Frontal cortex (tissue), 4 donors: ENCODE measurements at places on chromosomes 4 and X. TPM values are rescaled to one million over a fixed set of nuclear protein-coding genes. Genes with fewer than 3 reads are reported as not detected.

DNA sequence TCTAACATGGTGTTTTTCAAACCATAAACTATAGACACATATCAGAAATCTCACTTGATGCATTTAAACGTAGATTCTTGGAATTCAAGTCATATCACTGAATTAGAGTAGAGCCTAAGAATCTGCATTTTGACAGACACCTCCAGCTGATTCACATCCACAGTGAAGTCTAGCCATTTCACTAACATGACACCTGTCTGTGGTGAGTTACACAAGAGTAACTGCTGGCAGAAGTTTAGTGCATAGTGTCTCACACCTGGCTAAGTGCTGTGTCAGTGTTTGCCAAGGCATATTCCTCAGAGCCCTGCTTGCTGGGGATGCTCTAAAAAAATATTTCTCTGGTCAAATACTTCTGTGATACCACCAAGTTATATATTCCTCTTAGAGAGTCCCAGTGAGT, 237.5 kb upstream of the DIAPH2 start:
- DNase-seq = no peak

GRCh38 chrX:72245461-72246089, 6.7 kb upstream of the ERCC6L start:
- peak; percentile 45 for DNase-seq

DNA sequence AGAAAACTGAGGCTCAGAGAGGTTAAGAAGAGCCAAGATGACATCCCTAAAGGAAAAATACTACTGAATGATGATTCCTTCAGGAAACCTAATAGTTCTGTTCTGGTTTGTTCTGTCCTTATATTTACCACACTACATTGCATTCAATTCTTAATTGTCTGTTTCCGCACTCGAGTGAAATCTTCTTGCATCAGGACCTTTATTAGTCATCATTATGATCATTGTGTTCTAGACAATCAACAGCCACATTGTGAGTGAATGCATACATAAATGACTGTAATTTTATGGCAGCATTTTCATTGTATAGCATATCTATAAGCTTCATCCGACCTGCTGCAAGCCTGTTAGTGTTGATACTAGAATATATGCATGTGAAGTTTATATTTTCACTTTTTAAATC, 156.7 kb upstream of the FAM241A start:
- DNase-seq = no peak

DNA sequence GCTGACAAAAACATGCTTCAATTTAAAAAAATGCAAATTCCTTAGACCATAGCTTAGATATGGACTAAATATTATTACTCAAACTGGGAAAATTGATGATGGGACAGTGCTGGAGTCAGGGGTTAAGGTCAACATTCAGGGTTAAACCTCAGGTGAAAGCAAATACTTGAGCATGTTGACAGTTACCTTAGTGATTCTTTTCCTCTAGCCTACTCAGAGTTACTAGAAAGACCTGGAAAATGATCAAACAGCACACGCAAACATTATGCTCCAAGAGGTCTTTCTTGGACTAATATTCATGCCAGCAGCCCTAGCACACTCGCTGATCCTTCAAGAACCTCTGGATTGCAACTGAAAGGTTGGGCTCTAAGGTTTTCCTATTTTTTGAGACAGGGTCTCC, 10.8 kb downstream of the IGFBP7 start:
- no peak for DNase-seq

DNA sequence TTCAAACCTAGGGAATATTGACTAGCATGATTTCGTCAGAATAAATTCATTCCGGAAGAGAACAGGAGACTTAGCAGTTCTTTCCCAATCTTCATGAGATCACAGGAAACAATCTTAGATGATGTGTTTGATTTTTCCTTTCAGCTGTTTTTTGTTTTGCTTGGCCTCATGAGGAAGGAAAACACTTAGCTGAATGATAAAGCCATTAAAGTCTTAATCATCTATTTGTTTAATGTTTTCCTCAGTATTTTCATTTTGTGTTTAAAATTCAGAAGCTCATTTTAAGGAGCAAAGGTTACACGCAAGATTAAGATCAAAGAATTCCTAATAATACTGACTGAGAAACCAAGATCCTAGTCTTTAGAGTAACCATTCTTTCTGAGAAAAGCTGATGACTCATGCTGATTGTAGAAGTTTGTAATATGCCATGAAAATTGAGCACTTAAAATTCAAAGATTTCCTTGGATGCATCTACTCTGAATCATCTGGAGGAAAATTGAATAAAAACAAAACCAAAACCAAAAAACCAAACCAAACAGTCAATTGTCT, 15.4 kb upstream of the TBC1D19 start:
- no peak for DNase-seq

DNA sequence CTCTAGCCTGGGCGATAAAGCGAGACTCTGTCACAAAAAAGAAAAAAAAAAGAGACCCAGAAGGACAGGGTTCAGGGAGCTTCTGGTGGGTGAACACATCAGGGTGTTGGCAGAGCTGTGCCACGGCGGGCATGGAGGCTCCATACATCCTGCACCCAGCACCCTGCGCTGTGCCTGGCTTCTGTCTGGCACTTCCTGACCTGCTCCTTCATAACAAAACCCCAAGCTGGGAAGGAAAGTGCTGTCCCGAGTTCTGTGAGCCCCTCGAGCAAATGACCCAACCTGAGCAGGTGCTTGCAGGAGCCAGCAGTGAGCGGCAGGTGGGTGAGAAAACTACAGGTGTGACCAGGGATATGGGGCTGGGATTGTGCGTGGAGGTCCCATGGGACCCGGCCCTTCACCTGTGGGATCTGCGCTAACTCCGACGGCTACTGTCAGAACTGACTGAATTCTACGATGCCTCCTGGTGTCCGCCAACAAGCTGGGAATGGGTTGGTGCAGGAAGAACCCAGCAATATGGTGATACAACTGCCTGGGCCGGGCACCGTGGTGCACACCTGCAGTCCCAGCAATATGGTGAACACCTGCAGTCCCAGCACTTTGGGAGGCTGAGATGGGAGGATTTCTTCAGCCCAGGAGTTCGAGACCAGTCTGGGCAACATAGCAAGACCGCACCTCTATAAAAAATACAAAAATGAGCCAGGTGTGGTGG, 18.9 kb downstream of the ASMTL start:
- no peak for DNase-seq

MGAT4D gene
- total RNA-seq = not detected

HS6ST2 gene
- total RNA-seq = 13.0 TPM
